Suppressor macrophage (primary cell): ENCODE measurements at places on chromosomes 5 and 9.

DNA sequence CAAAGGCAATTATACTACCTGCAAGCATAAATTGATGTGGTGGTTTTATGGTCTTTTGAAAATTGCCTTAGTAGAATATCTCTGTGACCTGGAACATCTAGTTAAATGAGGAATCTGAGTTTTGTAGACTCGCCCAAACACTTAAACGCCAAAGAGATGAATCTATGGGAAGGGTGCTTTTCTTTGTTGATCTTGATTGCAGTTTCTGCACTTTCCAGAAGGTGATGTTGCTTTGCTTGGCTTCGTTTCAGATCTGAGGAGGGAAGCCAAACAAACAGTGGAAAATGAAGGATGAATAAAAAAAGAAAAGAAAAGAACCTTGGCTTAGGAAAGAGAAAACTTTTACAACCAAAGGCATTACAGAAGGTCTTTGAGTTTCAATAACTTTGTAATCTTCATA, 1021.2 kb downstream of the NR2F1-AS1 start:
- DNase-seq: no peak

- no peak for DNase-seq
These were observed 122.2 kb downstream of the FGF10 start for GRCh38 chr5:44266882-44267576.

GRCh38 chr9:98406469-98406868, 151.0 kb upstream of the TBC1D2 start:
- DNase-seq: no peak

DNA sequence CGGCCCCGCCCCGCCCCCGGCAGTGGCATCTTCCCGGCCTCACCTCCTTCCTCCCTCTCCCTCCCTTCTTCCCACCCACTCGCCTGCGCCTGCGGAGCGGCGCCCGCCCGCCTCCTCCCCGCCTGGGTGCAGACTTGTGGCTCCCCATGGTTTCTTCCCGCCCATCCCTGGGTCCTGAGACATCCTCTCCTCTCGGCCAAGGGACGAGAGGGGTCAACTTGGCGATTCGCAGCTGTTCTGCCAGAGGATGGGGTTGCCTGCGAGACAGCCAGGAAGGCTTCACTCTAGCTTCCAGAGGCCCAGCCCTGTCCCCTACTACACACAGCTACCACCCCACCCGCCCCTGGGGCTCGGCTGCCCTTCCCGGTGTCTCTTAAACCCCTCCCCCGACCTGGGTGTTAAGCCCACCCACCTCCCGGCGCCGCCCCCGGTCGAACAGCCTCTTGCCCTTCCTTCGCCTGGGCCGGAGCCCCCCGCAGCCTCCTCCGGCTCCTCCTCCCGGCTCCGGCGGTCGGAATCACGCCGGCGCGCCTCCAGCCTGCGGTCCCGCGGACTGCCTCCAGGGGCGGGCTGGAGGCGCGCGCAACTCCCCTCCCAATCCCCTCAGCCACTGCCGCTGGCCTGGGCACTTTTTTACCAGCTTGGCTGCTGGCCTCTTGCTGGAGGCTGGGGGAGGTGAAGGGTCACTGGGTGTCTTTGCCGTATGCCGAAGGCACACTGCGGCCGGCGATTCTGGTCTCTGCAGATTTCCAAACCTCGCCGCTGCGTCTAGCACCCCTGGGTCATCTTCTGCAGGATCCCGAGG, 1.9 kb downstream of the JADE2 start:
- peak; percentile 69 for DNase-seq

- no peak for DNase-seq
These were observed 88.1 kb upstream of the PTPRD start for GRCh38 chr9:10700915-10701314.

DNA sequence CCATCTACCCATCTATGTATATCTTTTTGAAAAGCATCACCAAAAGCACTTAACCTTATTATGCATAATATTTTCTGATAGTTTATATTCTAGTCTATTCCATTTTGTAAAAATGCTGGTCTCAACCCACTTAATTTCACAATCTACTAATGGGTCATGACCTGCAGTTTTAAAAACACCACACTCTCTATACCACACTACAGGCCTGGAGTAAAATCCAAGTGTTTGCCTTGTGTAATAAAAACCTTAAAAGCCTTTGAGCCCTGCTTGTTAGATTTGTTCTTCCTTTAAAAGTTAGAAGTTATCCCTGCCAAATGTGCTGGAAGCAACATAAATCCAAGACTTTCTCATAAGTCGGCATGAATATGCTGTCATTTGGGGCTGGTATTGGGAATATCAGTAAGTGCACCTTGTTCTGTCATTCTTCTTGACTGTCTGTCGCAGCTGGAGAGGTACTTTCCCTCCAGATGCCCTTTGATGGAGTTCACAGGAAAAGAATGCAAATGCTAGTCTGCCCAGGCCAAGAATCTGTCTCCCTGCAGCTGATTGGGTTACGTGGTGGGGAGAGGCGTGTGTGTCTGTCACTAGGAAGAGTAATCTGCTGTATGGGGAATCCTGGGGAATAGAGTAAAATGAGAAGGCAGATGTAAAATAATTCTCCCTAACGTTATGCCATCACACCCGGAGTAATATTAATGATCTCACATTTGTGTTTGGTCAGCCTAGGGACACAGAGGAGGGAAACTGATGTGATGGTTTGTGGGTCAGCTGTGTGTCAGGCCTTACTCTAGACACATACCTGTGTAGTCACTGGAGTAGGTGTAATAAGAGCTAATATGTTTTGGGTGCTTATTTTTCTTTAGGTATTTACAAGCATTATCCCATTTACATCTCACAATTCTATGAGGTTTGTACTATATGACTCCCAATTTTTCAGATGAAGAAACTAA, 79.4 kb downstream of the ZNF366 start:
- no peak for DNase-seq

DNA sequence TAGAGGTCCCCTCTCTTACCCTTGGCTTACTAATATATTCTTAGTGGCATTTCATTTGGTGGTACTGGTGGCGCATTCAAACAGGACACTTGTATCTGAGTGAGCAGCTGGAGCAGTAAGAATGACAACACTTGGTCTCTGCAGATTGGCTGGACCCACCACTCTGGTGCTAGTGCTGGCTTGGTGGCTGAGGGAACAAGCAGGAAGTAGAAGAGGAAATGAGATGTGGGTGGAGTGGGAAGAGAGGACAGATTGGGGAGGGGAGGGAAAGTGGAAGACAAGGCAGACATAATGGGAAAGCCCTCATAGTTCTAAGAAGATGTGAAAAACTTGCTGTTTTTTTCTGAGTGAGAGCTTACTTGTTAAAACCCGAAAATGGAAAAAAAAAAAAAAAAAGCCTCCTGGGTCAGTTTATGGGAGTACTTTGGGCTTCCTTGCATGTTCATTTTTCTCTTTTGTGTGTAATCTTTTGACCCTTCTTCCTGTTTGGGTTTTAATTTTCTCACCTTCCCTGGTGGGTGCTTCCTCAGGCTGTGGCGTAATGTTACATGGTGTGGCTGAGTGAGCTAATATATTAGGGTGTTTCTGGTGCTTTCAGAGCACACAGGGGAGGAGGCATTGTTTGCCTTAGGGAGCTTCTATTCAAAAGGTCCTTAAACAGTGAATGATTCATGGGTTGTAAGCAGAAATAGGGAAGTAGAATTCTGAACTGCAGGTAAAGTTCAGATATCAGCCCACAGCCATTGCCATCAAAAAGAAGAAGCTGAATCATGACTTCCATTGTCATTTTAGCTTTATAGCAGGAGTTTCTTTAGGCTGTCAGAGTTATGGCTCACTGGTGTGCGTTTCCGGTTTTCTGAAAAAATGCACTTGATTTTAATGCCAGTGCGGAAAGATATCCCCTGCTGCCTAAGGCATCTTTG, 52.3 kb downstream of the TLE4 start:
- peak; percentile 91 for DNase-seq
